Hepatocyte (in vitro differentiated cells): ENCODE measurements at places on chromosomes 2 and 18.

- peak; percentile 64 for DNase-seq
Measured at GRCh38 chr2:195658541-195658890, 1.5 kb downstream of the SLC39A10 start.

GRCh38 chr2:236744281-236744705 is 174.7 kb downstream of the ACKR3 start:
- no peak for DNase-seq

- DNase-seq: no peak
Measured at GRCh38 chr2:102797486-102797885, 35.7 kb downstream of the TMEM182 start.

DNA sequence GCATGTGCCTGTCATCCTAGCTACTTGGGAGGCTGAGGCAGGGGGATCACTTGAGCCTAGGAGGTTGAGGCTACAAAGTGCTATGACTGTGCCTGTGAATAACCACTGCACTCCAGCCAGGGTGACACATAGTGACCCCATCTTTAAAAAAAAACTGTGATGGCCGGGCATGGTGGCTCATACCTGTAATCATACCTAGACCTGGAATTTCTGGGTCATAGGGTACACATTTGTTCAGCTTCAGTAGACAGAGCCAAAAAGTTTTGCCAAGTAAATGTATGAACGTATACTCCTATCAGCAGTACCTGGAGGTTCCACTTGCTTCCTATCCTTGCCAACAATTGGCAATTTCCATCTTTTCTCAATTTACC is 6.4 kb upstream of the IGFBP2 start:
- DNase-seq: no peak

DNA sequence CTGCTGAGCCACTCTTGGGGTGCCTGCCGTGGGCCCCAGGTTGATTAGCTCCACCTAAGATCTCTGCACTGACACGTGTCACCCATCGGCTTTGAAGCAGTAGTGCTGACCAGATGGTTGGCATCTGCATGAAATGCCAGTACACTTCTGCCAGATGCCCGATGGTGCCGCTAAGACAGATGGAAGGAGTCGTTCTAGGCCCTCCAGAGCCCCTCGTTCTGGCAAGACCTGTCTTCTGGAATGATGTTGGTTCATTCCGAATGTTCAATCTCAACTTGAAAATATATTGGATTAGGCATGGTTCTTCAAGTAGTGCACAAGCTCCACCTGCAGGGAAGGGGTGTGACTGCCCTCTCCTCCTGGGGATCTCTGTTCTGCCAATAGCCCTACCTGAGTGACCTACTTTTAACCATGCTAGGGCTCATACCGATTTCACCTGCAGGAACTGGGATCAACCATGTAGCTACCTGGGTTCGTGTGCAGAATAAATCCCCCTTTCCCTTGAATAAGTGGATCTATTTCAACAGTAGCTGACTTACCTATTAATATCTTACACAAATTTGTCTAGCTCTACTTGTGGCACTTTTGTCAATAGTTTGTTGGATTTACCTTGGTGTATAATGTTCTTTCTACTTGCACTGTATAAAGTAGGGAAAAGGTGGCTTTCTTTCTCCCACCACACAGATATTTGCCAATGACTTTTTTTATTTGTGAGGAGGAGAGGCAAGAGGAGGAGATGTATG is 342.6 kb downstream of the CTNNA2 start:
- DNase-seq: peak; percentile 48

GRCh38 chr2:118372886-118373830 is 284.9 kb downstream of the INSIG2 start:
- DNase-seq: no peak

DNA sequence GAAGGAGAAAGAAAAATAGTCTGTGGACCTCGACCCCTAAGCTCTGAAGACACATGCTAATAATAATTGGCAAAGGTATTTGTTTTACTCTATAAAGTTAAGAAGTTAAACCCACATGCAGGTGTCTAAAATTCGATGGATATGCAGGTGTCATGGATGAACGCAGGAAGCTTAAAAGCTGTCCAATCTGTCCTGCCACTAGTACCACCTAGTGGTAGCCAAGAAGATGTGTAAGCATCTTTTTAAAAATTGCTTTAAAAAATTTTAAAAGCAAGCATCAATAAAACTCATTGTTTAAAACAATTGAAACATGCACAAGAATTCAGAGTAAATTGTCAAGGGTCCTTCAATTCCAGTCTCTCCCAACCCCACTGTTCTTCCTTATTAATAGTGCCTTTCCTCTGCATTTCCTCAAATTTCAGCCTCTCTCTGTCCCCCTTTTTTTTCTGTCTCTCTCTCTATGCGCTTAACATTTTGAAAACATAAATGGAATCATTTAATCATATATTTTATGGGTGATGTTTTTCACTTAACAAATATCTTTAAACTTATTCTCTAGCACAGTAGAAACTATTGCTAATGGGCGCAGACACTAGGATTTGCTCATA is 30.6 kb upstream of the PPP3R1 start:
- DNase-seq: peak; percentile 54

GRCh38 chr2:182870227-182870626 is 3.8 kb upstream of the FRZB start:
- no peak for DNase-seq

DNA sequence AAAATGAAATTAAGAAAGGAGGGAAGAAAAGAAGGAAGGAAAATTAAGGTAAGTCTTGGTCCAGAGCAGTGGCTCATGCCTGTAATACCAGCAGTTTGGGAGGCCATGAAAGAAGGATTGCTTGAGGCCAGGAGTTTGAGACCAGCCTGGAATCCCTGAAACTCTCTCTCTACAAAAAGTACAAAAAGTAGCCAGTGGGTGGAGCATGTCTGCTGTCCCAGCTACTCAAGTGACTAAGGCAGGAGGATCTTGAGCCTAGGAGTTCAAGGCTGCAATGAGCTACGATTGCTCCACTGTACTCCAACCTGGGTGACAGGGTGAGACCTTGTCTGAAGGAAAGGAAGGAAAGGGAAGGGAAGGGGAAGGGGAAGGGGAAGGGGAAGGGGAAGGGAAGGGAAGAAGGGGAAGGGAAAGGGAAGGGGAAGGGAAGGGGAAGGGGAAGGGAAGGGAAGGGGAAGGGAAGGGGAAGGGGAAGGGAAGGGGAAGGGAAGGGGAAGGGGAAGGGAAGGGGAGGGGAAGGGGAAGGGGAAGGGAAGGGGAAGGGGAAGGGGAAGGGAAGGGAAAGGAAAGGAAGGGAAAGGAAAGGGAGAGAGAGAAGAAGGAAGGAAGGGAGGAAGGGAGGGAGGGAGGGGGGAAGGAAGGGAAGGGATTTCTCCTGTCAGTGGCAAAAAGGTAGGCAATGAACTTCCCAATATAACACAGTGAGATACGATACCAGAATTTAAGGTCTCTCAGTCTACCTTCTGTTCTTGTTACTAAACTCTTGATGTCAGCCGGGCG is 412.8 kb downstream of the CMPK2 start:
- DNase-seq: no peak
